Testis (tissue), 5 donors: ENCODE measurements at places on chromosomes 7 and 10.

GRCh38 chr7:91330191-91330808, 66.1 kb downstream of the FZD1 start:
- DNase-seq: no peak

DNA sequence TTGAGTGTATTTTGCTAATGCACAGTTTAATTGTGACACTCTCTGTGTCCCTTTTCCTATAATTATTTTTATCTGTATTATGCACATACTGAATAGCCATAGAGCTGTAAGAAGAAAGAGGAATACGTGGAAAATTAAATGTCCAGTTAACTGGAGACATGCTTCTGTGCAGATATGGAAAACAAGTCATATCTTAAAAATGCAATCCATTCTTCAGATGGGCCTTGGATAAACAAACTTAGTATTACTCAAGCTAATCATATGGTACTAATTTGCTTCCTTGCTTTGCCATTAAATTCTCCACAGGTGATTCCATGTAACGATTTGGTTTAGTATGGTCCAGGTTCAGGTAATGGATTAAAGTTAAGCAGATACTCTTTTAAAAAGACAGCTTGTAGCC, 201.2 kb upstream of the CELF2 start:
- DNase-seq: no peak

GRCh38 chr7:115869190-115869589, 161.4 kb downstream of the TFEC start:
- DNase-seq: no peak

DNA sequence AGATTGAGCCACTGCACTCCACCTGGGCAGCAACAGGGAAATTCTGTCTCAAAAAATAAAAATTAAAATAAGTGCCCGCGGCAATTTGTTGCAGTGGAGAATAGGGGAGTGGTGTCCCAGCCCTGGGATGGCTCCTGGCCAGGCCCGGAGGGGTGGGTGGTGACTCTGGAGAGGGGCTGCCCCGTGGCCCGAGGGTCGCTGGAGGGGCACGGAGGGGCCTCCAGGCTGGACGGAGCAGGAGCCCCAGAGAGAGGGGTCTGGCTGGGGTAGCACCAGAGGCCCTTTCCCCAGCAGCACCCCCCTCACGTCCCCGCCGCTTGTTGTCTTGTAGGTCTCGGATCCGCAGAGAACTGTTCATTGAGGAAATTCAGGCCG, 38.6 kb upstream of the SH2B2 start:
- no peak for DNase-seq

DNA sequence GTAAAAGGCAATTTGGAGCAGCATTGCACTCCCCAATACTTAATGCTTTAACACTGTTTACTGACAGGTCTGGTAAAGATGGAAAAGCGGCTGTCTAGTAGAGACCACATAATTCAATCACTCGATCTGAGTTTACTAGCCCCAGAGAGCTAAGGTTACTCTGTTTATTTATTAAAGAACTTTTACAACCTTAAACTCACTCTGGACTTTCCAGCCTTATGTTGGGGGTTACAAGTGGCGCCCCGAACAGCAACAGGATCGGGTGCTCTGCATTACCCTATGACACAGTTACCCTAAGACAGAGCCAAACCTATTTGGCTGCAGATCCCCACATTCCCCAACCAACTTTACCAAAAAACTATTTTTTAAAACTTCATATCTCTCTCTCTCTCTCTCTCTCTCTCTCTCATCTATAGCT, 43.9 kb downstream of the MRPS24 start:
- no peak for DNase-seq

DNA sequence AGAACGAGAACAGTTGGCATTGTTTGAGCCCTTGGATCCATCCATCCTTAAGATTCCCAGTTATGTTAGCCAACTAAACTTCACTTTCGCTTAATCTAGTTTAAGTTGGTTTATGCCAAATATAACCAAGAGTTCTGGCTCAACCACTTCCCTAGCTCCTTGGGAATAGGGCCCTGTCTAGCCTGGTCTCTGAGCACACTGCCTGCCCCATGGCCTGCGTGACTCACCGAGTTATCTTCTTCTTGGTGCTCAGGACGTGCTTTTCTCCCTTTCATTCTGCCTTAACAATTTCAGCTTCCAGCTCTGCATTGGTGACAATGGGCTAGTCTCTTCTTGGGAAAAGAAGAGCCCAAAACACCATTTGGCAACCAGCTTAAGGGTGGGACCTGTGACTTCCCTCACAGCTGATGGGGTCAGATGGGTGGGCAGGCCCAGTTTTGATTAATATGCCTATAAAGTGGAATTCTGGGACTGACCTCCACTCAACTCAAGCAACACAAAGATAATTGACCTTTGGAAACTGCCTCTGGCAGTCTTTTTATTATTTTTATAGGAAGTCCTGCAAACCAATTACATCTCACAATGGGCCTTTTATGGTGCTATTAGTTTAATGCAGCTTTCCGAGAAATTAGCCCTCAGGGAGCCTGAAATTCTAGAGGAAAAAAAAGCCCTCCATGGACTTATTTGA, 126.4 kb downstream of the CFAP58 start:
- DNase-seq: no peak

DNA sequence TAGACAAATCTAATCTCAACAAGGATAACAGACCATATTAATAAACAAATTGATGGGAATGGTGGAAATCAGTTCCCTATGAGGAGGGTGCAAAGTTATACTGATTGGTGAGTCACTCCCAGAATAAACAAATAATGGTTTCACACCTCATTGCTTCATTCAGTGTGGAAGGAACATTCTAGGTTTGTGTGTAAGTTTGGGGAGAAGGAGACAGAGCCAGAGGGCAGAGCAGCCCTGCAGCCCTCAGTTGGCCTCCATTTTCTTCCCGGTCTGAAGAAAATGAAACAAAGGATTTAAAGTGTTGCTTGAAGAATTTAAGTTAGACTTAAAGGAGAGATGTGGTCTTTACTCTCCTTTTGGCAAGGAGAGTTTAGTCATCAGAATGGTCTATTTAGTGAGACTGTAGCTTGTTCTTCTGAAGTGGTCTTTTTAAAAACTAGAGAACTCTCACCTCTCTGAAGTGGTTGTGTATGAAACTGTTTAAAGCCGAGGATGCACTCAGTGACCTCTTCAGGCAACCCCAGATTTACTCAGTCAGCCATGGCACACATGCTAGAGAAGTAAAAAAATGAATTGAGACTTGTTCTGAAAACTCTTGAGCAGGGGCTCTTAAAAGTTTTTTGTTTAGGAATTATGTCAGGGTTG, 27.2 kb downstream of the IKZF1 start:
- no peak for DNase-seq

DNA sequence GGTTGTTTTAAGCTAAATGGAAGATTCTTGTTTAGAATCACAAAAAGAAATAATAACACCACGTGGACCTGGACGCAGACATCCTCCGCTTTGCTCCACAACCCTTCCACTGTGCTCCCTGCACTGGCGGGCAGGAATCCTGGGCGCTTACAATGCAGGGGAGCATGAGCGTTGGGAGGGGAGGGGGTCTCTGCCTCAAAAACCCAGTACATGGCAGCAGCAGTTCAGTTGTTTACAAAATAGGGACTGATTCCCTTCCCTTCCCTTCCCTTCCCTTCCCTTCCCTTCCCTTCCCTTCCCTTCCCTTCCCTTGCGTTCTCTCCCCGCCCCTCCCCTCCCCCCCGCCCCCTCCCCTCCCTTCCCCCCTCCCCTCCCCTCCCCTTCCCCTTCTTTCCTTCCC, 169.6 kb upstream of the ITGB1 start:
- no peak for DNase-seq

DNA sequence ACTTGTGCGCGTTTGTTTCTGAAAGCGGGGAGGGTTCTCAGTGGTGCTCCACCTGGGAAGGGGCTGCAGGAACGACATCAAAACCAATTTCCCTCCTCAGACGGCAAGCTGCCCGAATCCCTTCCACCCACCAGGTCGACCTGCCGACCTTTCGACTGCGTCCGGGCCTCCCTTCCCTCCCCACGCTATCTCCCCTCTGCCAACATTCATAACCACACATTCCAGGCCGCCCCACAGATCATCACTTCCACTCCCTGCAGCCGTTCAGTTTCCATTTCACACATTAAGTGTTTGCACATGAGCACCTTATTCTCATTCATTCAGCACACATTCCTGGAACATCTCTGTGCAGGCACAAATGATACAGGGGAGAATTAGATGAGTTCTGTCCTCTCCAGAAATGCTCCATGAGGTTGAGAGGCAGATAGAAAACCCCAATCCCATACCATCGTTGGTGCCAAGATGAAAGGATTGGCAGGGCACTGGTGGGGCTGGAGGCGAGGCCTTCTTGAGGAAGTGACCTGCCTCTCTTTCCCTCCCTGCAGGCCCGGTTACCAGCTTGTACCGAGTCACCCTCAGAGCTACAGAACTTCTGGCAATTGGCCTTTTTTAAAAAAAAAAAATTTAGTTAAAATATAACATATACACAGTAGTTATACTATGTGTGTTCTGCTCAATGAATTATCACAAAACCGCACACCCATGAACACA, 70.0 kb downstream of the MINDY4 start:
- DNase-seq: no peak

DNA sequence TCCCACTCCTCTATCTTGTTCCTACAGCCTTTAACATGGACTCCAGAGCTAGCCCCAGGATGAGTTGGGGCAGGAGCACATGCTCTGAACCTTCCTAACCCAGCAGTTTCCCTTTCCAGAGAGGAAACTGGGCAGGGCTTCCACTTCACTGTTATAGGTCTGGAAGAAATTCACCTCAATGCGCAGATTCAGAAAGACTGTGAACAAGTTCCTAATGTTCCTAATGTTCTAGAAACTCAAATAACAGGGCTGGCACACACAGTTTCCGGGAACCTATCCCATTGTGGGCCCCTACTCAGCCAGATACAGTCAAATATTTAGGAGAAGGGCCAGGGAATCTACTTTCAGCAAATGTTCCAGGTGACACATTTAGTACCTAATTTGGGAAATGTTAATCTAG, 29.7 kb downstream of the ABCC2 start:
- DNase-seq: no peak

- DNase-seq: peak; percentile 49
Observed at GRCh38 chr10:11504566-11505285, 106.7 kb downstream of the USP6NL start.

DNA sequence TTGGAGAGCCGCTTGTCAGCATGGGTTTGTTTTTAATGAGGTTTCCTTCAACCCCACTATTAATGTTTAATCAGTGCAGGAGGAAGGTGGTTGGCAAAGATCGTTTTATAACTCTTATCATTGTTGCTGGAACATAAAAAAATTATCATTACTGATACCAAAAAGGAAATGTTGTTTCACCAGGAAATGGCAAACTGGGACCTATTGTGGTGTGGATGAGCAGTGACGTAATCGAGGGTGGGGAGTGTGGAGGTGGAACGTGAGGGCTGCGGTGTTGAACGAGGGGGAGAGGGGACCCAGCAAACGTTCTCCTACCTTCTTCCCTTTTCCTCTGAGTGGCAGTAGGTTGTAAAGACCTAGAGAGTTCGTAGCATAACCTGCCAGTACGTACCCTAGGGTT, 71.9 kb upstream of the TOMM7 start:
- DNase-seq: no peak

DNA sequence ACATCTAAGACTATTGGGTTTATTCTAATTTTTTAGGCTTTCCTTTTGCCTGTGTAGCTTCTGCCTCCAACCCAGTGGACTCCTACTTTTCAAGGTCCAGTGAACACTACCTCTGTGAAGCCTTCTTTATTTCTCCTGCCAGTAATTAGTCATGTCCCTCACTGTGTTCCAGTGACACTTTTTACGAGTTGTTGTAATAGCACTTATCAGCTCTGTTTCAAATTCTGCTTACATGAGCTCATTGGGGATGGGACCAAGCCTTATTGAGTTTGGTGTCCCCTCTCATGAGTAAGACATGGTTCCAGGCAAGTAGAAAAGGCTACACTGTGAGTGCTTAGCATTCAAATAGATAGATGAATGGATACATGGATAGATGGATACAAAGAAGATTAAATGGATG, 184.6 kb downstream of the HIBADH start:
- DNase-seq: no peak

DNA sequence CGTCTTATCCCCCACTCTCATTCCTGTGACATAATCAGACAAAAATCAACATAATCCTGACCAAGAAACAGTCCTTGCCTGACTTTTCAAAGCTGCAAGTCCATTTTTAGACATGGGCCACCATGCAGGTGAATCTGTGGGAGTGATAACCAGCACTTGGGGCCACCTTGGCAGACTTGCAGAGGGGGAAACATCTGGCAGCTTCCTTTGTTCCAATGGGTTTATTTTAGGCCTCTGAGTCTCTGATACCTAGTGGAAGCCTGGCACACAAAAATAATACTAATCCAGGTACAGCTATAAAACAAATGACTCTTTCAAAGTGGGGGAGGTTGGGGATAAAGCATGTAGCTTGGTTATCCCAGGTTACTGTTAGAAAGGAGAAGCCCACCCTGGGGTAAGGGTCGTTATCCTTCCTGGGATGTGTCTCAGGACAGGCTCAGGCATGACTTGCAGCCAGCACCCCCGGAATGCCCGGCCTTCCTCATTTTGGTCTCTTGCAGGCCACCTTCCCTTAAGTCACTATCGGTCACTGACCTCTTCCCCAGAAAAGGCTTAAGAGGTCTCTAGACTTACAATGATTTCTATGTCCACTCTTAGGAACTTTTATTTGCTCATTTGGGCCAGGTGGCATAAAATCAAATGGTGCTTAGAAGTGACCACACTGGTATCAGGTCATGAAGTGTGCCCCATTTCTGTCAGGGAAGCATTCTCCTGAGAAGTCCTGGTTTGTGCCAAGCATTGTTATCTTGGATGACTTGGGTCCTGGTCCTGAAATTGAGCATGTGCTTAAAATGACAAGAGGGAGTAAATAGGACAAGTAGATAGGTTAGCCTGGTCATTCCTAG, 37.6 kb downstream of the EEPD1 start:
- DNase-seq: no peak

- DNase-seq: no peak
Observed at GRCh38 chr7:20351901-20352300, 21.2 kb downstream of the ITGB8 start.

DNA sequence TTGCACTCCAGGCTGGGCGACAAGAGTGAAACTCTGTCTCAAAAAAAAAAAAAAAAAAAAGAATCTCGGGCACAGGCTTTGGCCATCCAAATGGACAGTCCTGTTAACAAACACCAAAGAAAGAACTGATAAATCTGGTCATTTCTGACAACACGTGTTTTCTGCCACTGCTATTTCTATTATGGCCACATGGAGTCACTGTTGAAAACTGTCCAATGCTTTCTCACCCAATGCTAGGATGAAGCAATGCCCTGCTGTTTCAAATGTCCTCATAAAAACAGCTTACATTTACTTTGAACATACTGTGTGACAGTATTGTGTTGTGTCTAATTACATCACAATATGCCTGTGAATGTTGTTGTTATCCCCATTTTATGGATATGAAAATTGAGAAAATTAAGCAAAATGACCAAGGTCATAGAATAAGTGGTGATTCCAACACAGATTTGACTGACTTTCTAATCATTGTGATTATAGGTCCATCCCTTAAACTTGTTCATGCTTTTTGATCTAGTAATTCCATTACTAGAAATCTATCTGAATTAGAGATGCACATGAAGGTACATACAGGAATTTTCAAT, 19.9 kb upstream of the MAP3K8 start:
- DNase-seq: peak; percentile 36

- peak; percentile 21 for DNase-seq
Observed at GRCh38 chr10:99395750-99396445, 34.5 kb downstream of the GOT1 start.
